ENCODE measurements at places on chromosomes 5 and 9. TPM values are rescaled to one million over a fixed set of nuclear protein-coding genes. Genes with fewer than 3 reads are reported as not detected.

The FOXD4L4 gene
- total RNA-seq = 0.26 TPM

The COL27A1 gene
- 17.5 TPM for total RNA-seq

GRCh38 chr9:72025906-72026305, 34.5 kb downstream of the C9orf57 start:
- no peaks in the 10 kb centered on the region for H3K4me1 ChIP-seq
- H3K4me3 ChIP-seq = no peak overlapping the region
- no peak overlapping the region for H3K27ac ChIP-seq
- DNase-seq = no peak
- no peaks in the 10 kb centered on the region for H3K27me3 ChIP-seq

The GPR150 gene
- not detected for total RNA-seq

DNA sequence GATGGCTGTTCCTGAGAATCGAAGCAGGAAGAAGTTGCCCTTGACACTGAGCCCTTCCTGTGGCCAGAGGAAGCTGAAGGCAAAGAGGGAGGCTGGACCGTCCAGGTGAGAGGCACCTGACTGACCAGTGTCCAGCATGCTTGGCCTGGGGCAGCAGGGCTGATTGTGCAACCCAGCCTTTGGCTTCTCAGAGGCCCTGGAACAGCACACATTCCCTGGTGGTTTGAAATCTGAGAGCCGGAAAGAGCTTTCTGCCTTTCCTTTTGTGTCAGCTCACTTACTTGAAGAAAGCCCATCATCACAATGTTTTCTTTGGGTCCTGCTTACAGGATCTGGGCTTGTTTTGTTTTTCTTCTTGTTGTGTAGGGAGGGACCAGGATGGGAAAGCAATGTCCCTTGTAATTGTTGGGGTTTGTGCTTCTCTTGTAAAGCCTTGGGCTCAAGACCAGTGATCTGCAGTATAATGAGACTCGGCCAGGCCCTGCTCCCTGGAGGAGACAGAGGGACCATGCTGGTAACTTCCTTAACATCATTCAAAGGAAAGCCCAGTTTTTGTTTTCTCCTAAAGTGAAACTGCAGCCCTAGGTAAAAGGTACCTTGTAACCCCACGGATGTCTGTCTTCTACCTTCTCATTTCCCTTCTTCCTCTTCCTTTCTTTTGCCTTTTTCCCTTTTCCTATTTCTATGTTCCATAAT, 213.7 kb downstream of the NXNL2 start:
- no peak for DNase-seq
- H3K27me3 ChIP-seq = no peaks in the 10 kb centered on the region
- H3K4me3 ChIP-seq = no peak overlapping the region

The AGXT2 gene
- not detected for total RNA-seq

The FABP6 gene
- total RNA-seq = 6.2 TPM

- DNase-seq = no peak
- H3K27ac ChIP-seq = no peak overlapping the region
- 0 out of 2 replicates have a peak, but pooled peaks cover 3% of the 10 kb centered on the region for H3K4me1 ChIP-seq
- no peaks in the 10 kb centered on the region for H3K27me3 ChIP-seq
- H3K36me3 ChIP-seq = no peaks in the 10 kb centered on the region
Observed at GRCh38 chr5:122402955-122403685, 91.1 kb downstream of the SNCAIP start.

- DNase-seq = no peak
- no peaks in the 10 kb centered on the region for H3K4me1 ChIP-seq
- H3K36me3 ChIP-seq = no peaks in the 10 kb centered on the region
- no peak overlapping the region for H3K27ac ChIP-seq
- no peaks in the 10 kb centered on the region for H3K27me3 ChIP-seq
- H3K4me3 ChIP-seq = no peak overlapping the region
Observed at GRCh38 chr9:30925635-30926034, 1458.8 kb upstream of the ACO1 start.

DNA sequence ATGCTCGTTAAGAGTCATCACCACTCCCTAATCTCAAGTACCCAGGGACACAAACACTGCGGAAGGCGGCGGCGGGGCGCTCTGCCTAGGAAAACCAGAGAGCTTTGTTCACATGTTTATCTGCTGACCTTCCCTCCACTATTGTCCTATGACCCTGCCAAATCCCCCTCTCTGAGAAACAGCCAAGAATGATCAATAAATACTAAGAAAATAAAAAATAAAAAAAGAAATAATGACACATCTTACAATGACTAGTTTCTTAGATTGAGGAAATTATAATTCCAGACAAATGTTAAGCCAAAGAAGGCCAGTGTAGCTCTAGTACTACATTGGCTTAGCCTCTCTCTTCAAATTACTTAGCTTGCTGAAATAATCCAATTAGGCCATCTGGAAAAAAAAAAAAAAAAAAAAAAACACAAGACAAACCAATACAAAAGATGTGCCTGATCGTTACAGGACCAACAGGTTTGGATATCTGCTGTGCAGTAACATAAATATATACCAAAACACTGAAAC, 58.0 kb downstream of the ANXA2R start:
- peak; percentile 52 for DNase-seq
- H3K4me1 ChIP-seq = no peaks in the 10 kb centered on the region
- no peak overlapping the region for H3K27ac ChIP-seq
- H3K4me3 ChIP-seq = no peak overlapping the region
- H3K27me3 ChIP-seq = no peaks in the 10 kb centered on the region
- H3K36me3 ChIP-seq = peaks cover 6% of the 10 kb centered on the region

DNA sequence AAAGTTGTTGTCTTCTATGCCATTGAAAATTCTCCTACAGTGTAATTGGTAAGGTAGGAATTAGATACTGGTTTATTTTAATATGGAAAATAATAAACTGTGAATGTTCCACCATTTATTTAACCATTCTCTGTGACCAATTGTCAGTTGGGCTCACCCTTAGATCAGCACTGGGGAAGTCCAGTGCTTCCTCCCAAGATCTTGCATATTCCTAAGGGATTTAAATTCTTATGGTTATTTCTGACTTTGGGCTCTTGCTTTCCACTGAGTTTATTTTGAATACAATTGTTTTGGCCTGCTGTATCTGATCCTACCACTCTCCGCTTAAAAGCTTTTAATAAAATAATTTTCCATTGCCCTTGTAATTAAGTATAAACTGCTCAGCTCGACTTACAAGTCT, 137.4 kb downstream of the OR2K2 start:
- no peak overlapping the region for H3K4me3 ChIP-seq
- DNase-seq = no peak

The SLC34A3 gene
- not detected for total RNA-seq

The MAMDC2 gene
- 4.6 TPM for total RNA-seq

The FAM153A gene
- total RNA-seq = 1.2 TPM

DNA sequence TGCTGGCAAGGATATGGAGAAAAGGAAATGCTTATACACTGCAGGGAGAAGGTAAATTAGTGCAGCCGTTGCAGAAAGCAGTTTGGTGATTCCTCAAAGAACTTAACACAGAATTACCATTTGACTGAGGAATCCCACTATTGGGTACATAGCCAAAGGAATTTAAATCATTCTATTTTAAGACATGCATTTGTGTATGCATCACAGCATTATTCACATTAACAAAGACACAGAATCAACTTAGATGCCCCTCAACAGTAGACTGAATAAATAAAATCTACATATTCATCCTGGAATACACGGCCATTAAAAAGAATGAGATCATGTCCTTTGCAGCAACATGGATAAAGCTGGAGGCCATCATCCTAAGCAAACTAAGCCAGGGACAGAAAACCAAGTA, 510.1 kb upstream of the CDH9 start:
- peaks cover 7% of the 10 kb centered on the region for H3K4me1 ChIP-seq
- no peak for DNase-seq
- H3K27me3 ChIP-seq = no peaks in the 10 kb centered on the region
- no peak overlapping the region for H3K27ac ChIP-seq

- no peaks in the 10 kb centered on the region for H3K27me3 ChIP-seq
- no peak overlapping the region for H3K27ac ChIP-seq
- H3K4me3 ChIP-seq = no peak overlapping the region
- no peaks in the 10 kb centered on the region for H3K36me3 ChIP-seq
- no peak for DNase-seq
Observed at GRCh38 chr9:86965636-86966395, 18.5 kb upstream of the GAS1 start.

The GABBR2 gene
- 0.94 TPM for total RNA-seq

The BARHL1 gene
- total RNA-seq = not detected

The SLC34A1 gene
- total RNA-seq = not detected

GRCh38 chr5:13910637-13911288, 33.7 kb downstream of the DNAH5 start:
- DNase-seq = no peak
- no peaks in the 10 kb centered on the region for H3K36me3 ChIP-seq
- H3K27ac ChIP-seq = no peak overlapping the region
- peaks cover 3% of the 10 kb centered on the region for H3K4me1 ChIP-seq
- no peaks in the 10 kb centered on the region for H3K27me3 ChIP-seq
- no peak overlapping the region for H3K4me3 ChIP-seq

The GABRA1 gene
- not detected for total RNA-seq

The SAXO1 gene
- 0.09 TPM for total RNA-seq

The SPINK5 gene
- 6.0 TPM for total RNA-seq

GRCh38 chr9:131733541-131734061, 6.3 kb downstream of the RAPGEF1 start:
- H3K27ac ChIP-seq = no peak overlapping the region
- peaks cover 6% of the 10 kb centered on the region for H3K4me1 ChIP-seq
- H3K36me3 ChIP-seq = 0 out of 2 replicates have a peak, but pooled peaks cover 4% of the 10 kb centered on the region
- no peak overlapping the region for H3K4me3 ChIP-seq
- no peaks in the 10 kb centered on the region for H3K27me3 ChIP-seq
- DNase-seq = peak; percentile 48

GRCh38 chr9:16425562-16426231, 444.8 kb downstream of the BNC2 start:
- H3K4me1 ChIP-seq = peaks cover 9% of the 10 kb centered on the region
- DNase-seq = no peak
- H3K4me3 ChIP-seq = no peak overlapping the region
- H3K27me3 ChIP-seq = no peaks in the 10 kb centered on the region
- H3K27ac ChIP-seq = no peak overlapping the region
- no peaks in the 10 kb centered on the region for H3K36me3 ChIP-seq

The PCDHGA2 gene
- 1.1 TPM for total RNA-seq

GRCh38 chr5:6829150-6829784, 116.0 kb downstream of the TENT4A start:
- H3K4me1 ChIP-seq = no peaks in the 10 kb centered on the region
- peaks cover 7% of the 10 kb centered on the region for H3K36me3 ChIP-seq
- no peak overlapping the region for H3K27ac ChIP-seq

The SLC24A2 gene
- 5.0 TPM for total RNA-seq

- H3K27me3 ChIP-seq = no peaks in the 10 kb centered on the region
- no peaks in the 10 kb centered on the region for H3K36me3 ChIP-seq
- H3K27ac ChIP-seq = no peak overlapping the region
- DNase-seq = no peak
- no peak overlapping the region for H3K4me3 ChIP-seq
Observed at GRCh38 chr5:9239071-9239470, 306.8 kb downstream of the SEMA5A start.

The FREM1 gene
- 0.44 TPM for total RNA-seq

The BSPRY gene
- total RNA-seq = 5.1 TPM

The GPRIN1 gene
- total RNA-seq = 10.8 TPM

The PLPPR1 gene
- 1.8 TPM for total RNA-seq

GRCh38 chr5:54653956-54654614, 136.5 kb downstream of the SNX18 start:
- no peak overlapping the region for H3K27ac ChIP-seq
- DNase-seq = no peak
- no peaks in the 10 kb centered on the region for H3K27me3 ChIP-seq
- no peak overlapping the region for H3K4me3 ChIP-seq

DNA sequence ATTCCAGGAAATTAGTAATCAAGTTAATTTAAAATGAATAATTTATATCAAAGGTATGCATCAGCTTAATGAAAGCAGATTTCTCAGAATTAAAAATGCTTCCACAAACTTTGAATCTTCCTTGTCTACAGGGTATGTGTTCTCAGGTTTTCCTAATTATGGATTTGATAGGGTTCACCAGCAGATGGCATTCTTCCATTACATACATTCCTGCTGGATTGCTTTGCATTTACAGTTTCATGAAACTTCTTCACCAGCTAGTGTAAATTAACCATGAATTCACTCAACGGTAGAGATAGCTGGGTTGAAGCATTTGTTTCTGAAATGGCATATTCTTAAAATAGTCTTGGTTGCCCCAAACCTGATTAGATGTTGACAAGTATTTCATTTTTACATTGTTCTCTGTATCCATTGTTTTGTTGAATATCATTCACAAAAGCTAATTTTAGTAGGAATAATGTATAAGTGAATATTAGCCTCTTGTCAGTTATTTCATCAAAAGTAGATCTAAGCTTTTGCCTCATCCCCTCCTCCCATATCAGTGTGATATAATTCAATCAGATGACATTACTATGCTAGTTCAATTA, 68.7 kb upstream of the WDR41 start:
- H3K27me3 ChIP-seq = no peaks in the 10 kb centered on the region
- H3K4me3 ChIP-seq = no peak overlapping the region
- no peaks in the 10 kb centered on the region for H3K36me3 ChIP-seq
- DNase-seq = no peak
- H3K4me1 ChIP-seq = no peaks in the 10 kb centered on the region

GRCh38 chr5:12865529-12865928, 961.3 kb upstream of the CTNND2 start:
- H3K27ac ChIP-seq = peak overlapping the region; percentile 69
- peaks cover 2% of the 10 kb centered on the region for H3K4me1 ChIP-seq
- H3K27me3 ChIP-seq = no peaks in the 10 kb centered on the region
- H3K4me3 ChIP-seq = no peak overlapping the region

DNA sequence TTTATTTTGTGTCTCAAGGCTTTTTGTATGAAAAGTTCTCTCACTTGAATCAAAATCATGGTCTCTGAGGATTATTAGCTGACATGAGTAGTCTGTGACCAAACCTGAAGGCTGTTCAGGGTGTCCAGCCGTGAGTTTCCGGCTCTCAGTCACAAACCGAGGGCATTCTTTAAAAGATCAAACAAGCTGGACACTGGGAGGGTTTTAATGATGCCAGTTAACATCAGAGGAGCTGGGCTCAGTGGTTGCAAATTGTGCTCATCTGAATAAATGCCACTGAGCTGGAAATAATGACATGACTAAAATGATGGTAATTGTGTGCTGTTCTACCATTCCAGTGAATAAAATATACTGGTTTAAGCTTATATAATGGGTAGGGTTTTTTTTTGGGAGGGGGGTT, 153.1 kb downstream of the FOCAD start:
- no peaks in the 10 kb centered on the region for H3K36me3 ChIP-seq
- no peak overlapping the region for H3K4me3 ChIP-seq
- no peak overlapping the region for H3K27ac ChIP-seq
- H3K27me3 ChIP-seq = no peaks in the 10 kb centered on the region

The ACOT12 gene
- not detected for total RNA-seq

DNA sequence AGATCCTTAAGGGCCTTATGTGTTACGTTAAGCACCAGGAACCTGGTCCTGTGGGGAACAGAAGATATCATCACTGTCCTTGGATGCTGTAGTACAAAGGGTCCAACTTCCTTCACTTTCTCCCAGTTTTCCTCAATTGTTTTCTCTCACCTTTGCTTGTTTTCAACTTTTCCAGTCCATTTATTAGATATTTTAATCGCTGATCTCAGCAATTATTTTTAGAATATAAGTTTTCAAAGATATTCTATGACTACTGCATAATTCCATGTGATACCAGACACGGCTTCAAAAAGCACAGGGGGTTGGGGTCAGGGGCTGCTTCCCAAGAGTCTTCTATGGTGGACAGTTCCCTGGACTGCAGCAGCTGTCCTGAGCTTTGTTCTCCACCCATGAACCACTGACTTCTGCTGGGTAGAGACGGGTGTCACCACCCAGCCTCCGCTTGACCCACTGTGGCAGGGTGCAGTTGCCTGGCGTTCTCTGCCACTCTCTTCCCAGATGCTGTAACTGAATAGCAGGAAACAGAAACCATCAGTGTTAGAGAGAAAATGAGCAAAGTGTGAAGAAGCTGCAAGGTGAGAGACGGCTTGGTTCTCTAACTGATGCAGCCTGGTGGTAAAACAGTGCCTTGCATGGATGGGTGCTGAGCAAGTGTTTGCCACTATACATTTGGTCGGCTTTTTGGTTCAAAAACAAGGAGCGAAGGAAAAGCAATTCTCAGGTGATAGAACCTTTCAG, 383.0 kb downstream of the RAB3C start:
- no peak for DNase-seq
- no peaks in the 10 kb centered on the region for H3K4me1 ChIP-seq
- no peak overlapping the region for H3K27ac ChIP-seq
- H3K27me3 ChIP-seq = no peaks in the 10 kb centered on the region

All from H9 (cell line).